ENCODE measurements at places on chromosomes 13 and 19.

DNA sequence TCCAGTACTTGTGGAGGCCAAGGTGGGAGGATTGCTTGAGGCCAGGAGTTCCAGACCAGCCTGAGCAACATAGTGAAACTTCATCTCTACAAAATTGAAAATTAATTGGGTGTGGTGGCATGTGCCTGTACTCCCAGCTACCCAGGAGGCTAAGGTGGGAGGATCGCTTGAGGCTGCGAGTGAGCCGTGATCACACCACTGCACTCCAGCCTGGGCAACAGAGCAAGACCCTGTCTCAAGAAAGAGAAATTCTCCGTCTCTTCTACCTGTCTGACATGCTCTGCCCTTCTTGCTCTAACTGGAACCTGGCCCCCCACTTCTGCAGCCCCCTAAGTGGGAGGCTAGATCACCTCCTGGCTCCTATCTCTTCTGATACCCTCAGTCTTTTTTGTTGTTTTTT is 7.4 kb downstream of the EIF3K start:
- no peak for DNase-seq

GRCh38 chr13:72390909-72391308 is 336.5 kb downstream of the MZT1 start:
- H3K27me3 ChIP-seq = no peaks in the 10 kb centered on the region
- H3K36me3 ChIP-seq = no peaks in the 10 kb centered on the region
- H3K4me3 ChIP-seq = no peak overlapping the region
- no peak overlapping the region for H3K27ac ChIP-seq
- no peaks in the 10 kb centered on the region for H3K4me1 ChIP-seq

DNA sequence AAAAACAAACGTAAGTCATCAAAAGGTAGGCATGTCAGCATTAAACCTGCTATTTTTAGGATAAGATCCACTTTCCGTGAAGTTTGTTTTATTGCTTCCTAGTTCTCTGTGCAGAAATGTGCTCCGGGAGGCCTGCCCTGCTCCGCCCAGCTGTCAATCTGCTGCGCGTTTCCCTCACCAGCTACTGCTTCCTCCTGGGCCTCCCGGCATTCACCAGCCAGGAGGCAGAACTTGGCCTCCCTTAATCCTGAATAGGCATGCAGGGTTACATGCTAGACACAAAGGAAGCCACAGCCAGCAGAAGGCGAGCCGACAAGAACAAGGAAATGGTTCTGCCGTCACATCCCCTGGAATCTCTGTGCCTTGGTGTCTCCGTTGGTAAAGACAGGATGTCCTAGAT is 386.2 kb downstream of the IRS2 start:
- no peak overlapping the region for H3K4me3 ChIP-seq
- no peak overlapping the region for H3K27ac ChIP-seq
- no peak for DNase-seq
- H3K27me3 ChIP-seq = no peaks in the 10 kb centered on the region
- H3K4me1 ChIP-seq = no peaks in the 10 kb centered on the region
- no peaks in the 10 kb centered on the region for H3K36me3 ChIP-seq

GRCh38 chr13:44374348-44374712 is 706 bp downstream of the SERP2 start:
- no peak overlapping the region for H3K4me3 ChIP-seq
- no peaks in the 10 kb centered on the region for H3K27me3 ChIP-seq
- DNase-seq = no peak
- H3K36me3 ChIP-seq = no peaks in the 10 kb centered on the region
